NCI-H2081 (cell line): ENCODE measurements at places on chromosomes 12 and 14.

GRCh38 chr12:1313906-1314305, 280.5 kb downstream of the FBXL14 start:
- DNase-seq: no peak

GRCh38 chr12:42798811-42799438, 209.4 kb upstream of the PRICKLE1 start:
- DNase-seq: no peak

DNA sequence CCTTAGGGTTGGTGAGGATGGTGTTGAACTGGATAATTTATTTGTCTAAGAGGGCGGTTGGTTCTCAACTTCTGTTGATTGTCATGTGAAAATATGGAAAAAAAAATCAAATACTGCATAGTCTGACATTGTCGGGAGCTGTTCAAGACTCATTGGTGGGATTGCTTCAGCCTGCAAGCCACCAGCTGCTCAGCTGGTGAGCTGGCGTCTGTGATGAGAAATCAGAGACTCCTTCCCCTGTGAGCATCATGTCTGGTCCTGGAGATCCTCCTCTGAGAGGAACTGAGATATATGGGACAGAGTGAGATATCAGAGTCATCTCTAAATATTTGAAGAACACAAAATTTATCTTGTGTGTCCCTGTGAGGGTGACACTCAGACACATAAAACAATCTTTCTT, 49.9 kb downstream of the TRIM9 start:
- DNase-seq: no peak

GRCh38 chr12:70772836-70773235, 135.6 kb upstream of the PTPRB start:
- no peak for DNase-seq

GRCh38 chr12:23950775-23951451, 1.4 kb upstream of the SOX5 start:
- peak; percentile 33 for DNase-seq

- no peak for DNase-seq
Measured at GRCh38 chr12:28415755-28416154, 225.5 kb downstream of the CCDC91 start.

GRCh38 chr12:117097159-117097558, 2.1 kb downstream of the TESC start:
- DNase-seq: peak; percentile 31

DNA sequence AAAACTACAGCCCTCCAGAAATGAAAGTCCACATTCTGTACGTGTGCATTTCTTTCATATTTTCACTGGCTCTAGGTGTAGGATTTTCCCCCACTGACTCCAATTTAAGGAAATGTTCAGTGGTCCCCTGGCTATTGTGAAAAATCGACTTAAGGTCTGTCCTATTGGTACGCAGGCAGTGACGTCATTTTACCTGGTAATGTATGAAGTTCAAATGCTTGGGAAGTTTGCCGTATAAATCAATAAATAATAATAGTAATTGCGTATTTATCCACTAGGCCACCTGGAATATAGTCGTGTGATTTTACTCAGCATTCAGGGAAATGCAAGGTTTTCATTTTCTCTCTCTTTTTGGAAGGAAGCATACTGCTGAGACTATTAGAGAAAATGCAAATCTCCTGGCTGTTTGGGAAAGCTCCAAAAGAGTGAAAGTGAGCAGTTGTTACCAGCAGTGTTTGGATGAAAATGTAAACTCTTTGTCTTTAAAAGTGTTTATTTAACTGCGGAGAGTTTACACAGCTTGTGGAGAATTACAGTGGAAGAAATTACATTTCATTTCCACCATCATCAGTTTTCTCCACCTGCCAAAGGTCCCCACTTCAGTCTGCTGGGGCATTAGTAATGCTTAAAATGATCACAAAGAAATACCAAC, 107.0 kb downstream of the EXOC5 start:
- DNase-seq: peak; percentile 44

DNA sequence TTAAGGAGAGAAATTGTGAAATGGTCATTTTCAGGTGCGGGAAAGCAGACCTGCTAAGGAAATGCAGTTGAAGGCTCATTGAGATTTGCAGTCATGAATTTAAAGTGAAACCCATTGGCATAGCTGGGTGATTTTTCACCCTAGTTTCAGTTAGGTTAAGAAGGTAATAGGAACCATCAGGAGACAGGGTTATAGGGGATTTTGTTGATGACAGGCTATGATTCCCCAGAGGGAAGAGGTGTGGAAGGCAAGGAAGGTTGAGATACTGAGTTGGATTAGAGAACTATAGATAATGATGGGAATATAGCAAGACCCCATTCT, 22.7 kb upstream of the BMAL2 start:
- DNase-seq: no peak

DNA sequence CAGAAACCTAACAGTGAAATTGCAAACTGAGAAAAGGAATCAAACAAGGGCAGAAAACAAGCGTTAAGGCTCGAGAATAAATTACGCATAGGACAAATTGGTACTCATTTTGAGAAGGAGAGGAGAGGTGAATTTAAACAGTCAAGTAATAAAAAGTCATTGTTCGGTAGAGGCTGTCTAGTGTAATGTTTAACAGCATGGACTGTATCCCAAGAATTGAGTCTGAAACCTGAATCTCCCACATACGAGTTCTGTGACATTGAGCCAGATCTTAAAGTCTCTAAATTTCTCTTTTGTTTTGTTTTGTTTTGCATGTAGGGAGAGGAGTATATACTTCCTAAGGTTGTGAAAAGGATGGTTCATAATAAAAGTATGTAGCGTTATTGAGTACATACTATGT, 216.5 kb upstream of the BTG1 start:
- no peak for DNase-seq

GRCh38 chr12:70398862-70399261, 32.8 kb downstream of the KCNMB4 start:
- DNase-seq: no peak

- DNase-seq: no peak
Measured at GRCh38 chr12:89393551-89394121, 41.3 kb upstream of the DUSP6 start.

GRCh38 chr14:34863844-34864243, 11.3 kb downstream of the BAZ1A start:
- no peak for DNase-seq
